ENCODE measurements at places on chromosomes 16 and 17.

DNA sequence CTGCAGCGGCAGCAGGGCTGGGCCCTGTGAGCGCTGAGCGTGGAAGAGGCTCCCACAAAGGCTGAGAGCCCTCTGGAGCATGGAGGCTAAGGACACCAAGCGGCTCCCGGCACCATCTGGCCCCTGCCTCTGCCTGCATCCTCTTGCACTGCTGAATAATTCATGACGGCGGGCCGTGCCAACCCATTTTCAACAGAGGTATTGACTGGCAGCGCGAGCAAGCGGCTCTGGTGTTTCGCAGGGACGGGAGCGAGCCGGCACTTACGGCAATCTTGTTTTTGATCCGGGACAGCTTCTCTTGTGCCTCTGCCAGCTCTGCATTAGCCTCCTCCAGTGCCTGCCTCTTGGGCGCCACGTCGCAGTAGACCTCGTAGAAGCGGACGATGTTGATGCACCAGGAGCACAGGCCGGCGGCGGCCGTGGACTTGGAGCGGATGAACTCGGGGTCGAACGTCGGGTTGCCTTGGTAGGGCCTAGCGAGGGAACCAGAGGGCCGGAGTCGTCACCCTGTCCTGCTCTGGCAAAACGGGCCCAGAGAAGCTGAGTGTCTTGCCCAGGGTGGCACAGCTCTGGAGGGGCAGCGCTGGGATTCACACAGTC is 80.4 kb downstream of the PGS1 start:
- no peak for DNase-seq

GRCh38 chr17:27384261-27384701 is 72.0 kb upstream of the KSR1 start:
- DNase-seq, result no peak

GRCh38 chr16:65119901-65120401 is 1.9 kb downstream of the CDH11 start:
- no peak for DNase-seq

DNA sequence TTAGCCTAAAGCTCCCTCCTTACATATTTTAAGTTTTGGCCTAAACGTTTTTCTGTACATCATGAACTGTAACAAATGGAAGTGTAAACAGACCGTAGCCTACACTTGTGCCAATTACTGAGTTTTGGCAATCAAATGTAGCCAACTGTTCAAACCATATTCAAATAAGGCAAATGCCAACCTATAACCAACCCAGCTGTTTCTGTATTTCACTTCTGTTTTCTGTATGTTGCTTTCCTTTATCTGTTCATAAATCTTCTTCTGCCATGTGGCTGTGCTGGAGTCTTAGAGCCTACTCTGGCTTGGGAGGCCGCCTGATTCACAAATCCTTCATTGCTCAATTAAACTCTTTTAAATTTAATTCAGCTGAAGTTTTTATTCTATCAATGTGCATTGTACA is 6.9 kb upstream of the C16orf78 start:
- DNase-seq, result no peak

DNA sequence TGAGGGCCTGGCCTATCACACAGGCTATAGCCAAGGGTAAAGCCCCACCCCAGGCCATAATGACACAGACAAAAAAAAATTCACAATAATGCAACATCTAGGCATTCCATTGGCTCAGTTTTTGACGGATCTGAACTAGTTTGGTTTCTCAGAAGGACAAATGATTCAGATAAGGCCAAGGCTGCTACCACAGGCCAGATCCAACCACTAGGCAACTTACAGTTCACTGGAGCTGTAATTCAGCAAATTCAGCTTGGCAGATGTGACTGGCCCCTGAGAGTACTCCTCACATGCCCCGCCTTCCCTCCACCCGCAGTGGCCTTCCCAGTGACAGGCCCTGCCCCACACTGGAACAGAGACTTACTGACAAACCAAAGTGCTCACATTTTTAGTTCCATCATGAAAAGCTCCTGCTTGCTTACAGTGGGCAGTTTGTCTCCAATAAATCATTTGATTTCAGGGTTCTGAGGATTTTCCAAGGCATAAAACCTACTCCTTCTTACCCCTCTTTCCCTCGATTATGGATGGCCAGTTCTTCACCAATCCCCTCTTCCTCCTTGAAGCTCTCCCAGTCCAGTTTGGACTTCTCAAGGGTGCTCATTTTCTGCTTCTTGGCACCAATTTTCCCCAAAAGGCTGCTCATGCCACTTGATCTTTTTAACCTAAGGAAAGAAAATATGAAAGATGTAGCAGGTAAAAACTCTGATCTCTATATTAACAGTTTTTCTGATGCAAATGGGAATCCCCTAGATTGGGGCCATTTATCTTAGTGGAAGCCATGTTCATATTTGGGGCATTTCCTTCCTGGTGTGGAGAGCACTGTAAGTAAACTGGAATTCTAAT is 53.3 kb upstream of the BCAR1 start:
- no peak for DNase-seq

GRCh38 chr16:48961546-48961945 is 320.1 kb downstream of the CBLN1 start:
- no peak for DNase-seq

DNA sequence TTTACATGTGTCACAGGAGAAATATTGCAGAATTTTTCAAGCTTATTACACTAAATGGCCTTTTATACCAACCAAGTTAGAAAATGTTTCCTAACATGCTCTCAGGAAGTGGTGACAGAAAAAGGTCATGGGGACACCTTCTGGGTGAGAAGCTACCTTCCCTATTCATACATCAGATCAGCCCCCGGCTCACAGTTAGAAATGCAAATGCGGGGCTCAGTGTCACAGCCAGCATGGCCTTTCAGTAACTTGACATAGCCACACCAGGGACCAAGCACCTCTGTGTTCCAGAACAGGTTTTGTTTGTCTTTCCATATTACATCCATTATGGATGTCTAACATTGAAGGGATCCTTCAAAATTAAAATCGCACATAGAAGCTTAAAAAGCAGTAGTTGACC is 59.5 kb downstream of the CHD9NB start:
- no peak for DNase-seq

- no peak for DNase-seq
These were observed 88.2 kb upstream of the FA2H start for GRCh38 chr16:74862743-74863244.

DNA sequence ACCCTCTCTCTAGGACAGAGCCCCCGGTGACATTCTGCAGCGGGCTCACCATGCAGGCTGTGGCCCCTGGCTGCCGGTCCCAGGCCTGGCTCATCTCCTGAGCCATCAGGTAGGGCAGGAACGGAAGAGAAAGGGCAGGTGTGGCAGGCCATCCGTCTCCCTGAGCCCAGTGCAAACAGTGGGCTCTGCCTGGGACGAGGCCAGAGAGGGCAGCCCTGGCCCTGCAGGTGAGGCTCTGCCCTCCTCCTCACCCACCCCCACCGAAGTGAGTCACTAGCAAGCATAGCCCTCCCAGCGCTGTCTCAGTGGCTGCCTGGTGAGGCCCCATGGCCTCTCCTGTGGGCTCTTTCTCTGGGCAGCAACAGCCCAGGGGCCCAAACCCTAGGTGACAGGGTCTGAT is 14.5 kb downstream of the OTOP3 start:
- DNase-seq, result no peak

DNA sequence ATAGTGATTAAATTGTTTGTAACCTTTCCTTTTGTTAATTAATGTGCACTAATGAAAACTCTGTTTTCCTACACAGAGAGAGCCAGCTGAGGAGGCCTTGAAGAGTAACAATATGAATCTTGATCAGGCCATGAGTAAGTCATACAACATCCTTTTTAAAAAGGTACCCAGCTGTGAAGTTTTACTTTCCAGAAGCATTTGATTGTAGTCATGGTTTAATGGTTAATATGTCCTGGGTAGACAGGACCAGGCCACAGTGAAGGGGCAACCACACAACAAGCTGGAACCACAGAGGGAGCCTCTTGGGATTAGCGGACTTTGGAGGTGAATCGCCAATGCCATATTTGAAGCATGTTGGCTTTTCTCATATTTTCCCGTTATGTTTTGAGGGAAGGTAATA is 55.6 kb downstream of the TMC6 start:
- no peak for DNase-seq

GRCh38 chr17:10064536-10064935 is 133.9 kb downstream of the GAS7 start:
- DNase-seq, result no peak

DNA sequence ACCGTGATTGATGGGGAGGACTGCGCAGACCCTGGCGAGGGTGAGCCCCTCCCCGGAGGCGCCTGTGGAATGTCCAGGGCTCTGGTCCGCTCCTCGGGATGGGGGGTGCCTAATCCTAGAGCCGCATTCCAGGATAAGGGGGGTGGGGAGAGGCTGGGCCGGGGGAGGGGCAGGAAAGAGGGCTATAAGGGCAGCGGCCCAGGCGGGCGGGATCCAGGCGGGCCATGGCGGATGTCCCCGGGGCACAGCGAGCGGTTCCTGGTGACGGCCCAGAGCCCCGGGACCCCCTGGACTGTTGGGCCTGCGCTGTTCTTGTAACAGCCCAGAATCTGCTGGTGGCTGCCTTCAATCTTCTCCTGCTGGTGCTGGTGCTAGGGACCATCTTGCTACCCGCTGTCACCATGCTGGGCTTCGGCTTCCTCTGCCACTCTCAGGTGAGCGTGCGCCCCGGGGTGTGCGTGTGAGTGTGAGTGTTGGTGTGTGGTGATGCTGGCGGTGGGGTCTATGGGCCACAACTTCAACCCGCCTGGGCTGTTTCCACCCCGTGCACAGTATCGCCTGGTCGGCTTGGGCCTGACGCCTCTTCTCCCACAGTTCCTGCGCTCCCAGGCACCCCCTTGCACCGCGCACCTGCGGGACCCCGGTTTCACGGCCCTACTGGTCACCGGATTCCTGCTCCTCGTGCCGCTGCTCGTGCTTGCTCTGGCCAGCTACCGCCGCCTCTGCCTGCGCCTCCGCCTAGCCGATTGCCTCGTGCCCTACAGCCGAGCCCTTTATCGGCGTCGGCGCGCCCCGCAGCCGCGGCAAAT is at the start of gene TMEM88:
Gene TMEM88 (plus strand): TSS at position 216 of the 809 bp plus-strand sequence. CDS start 9 bp downstream, at position 225.
- no peak for DNase-seq

GRCh38 chr17:11293480-11293879 is 52.5 kb downstream of the SHISA6 start:
- DNase-seq, result no peak

DNA sequence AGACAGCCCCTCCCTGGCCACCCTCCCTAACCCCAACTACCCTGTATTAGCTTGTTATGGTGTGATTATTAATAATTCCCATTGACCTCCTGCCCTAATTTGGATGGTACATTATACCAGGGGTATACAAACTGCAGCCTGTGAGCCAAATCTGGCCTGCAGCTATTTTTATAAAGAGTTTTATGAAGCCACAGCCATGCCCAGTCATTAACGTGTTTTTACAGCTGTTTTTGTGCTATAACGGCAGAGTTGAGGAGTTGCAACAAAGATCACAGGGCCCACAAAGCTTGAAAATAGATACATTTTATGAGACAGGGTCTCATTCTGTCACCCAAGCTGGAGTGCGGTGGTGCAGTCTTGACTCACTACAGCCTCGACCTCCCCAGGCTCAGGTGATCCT is 6.0 kb downstream of the METTL22 start:
- no peak for DNase-seq

GRCh38 chr16:89581045-89581695 is 5.6 kb downstream of the CPNE7 start:
- DNase-seq, result no peak

DNA sequence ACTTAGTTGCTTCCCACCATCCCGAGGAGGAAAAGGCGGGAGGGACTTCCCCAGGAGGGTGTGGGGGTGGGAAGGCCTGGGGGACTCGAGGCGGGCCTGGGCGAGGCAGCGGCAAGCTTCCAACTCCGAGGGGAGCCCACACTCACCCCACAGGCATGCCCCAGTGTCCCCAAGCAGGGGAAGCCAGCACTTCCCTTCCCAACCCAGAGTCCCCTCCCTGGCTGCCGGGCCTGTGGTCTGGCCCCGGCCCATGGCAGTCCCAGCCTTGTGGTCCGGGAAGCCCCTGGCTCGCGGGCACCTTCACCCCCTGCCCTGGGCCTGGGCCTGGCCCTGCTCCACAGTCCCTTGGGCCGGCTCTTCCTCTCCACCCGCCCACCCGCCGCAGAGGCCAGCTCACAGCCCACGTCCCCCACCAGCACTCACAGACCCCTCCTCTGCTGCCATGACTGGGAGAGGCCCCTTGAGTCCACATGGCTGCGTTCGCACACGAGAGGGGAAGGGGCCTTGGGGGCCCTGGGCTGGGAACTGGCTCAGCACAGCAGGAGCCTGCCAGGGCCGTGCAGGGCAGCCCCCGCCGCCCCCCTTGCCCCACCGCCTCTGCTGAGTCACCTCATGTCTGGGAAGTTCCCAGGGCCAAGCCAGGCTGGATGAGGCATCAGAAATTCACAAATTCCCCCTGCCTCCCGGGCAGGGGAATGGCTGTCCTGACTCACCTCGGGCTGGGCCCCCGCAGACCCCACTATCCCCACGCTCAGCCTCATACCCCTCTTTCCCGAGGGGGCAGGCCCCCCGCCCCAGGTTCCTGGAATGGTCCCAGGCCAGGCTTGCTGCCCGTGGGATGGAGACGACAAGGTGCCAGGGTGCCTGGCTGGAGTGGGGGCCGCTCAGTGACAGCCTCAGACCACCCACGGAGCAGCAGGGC is 27.8 kb downstream of the BAHCC1 start:
- DNase-seq, result no peak

GRCh38 chr17:14838567-14838966 is 426.6 kb downstream of the PMP22 start:
- DNase-seq, result no peak

- no peak for DNase-seq
These were observed 188.0 kb upstream of the GSE1 start for GRCh38 chr16:85425074-85425662.

GRCh38 chr16:24035127-24035842 is 199.5 kb downstream of the PRKCB start:
- no peak for DNase-seq

- no peak for DNase-seq
These were observed 25.1 kb upstream of the MMP2 start for GRCh38 chr16:55453909-55454308.

GRCh38 chr17:1423456-1424135 is 23.6 kb upstream of the YWHAE start:
- DNase-seq, result no peak

GRCh38 chr17:43627653-43628052 is 34.1 kb downstream of the MEOX1 start:
- DNase-seq, result no peak

Data from activated T-helper 1 cell treated with anti-CD3 and anti-CD28 coated beads, Interleukin-2, amount 50 U/mL, for 16 hours (primary cell).